ENCODE measurements at places on chromosomes 2 and 18.

DNA sequence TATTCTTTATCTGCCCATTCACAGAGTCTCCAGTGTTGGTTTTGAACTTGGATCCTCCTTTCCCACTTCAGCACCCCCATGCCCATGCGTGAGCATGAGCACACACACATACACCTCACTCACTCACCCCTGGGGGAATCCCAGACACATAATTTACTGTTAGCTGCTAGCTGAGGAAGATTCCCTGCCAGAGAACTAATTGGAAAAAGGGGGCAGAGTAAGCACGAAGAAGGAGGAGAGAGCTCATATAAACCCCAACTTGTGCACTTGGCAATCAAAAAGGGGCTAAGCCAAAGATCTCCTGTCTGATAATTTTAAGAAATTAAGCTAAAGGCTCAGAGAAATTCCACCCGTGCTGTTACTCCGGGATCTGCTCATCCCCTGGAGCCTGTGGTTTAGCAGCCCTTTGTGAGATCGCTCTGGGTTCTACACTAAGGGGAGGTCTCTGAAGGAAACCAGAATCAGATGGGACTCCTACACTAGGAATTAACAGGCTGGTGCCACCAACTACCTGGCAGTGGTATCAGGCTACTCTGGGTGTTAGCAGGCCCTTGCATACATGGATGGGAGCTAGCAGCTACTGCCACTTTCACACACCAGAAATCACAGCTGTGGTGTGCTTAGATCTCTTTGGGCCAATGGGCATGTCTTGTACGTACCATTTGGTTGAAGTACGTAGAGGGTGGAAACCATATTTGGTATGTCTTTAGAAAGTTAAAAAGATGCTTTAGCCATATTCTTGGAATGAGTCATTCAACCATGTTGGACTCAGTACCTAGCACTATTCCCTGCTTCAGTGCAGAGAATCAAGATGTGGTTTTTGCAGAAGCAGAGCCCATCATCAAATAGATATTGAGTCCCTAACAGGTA lies 95.6 kb upstream of the SLC14A2 start:
- DNase-seq: no peak

DNA sequence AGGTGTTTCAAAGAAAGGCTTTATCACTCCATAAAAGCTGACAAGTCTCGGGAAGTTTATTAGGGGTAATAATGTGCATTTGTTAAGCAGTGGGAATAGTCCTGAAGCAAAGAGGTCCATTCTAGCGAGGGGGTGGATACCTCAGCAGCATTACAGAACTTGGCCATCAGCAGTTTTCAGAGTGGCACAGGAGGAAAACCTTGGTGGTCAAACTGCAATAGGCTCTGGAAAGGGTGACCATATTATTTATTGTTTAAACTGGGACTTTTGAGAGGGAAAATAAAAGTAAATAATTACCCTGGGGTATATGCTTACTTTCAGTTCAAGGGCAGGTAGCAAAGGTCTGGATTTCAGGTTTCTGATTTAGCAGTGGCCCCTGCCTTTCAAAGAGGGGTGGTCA lies 115.5 kb upstream of the KLHL14 start:
- no peak for DNase-seq

DNA sequence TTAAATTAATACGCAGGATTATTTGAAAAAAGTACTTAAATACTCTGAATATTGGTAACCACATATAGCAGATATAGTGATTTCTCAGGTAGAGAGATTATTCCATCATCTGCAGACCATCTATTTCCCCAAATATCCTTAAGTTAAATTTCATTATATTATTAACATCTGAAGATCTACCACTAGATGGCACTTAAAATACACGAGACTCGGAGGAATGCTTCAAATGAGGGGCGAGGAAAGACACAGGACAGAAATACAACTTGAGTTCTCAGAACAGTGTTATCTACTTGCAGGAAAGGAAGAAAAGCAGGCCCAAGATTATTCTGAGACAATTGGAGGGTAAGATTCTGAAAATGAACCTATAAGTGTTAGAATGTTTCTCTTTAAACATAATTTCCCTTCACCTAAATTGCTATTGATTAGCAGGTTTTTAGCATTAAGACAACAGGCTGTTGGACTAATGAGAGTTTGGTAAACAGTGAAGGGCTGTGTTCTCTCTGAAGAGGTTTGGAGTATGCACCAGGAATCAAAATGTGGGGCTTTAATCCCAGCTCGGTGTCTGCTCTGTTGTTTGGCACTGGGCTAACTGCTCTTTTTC lies 76.9 kb upstream of the GCFC2 start:
- DNase-seq: no peak

DNA sequence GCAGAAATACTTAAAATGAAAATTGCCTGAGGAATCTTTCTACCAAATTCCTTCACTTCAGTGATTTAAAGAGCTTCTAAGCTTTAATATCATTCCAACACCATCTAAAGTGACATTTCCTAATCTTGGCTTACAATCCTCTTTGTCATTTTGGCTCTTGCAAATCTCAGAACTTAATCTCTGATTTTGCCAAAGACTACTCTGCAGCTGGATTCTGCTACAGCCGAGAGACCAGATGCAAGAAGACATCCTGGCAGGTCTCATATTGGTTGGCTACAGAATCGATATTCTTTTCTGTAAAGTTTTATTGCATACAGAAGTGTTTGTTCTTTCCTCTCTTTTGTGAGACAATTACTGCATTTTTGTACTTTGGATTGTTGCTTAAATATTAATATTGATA lies 716.5 kb upstream of the LRATD1 start:
- no peak for DNase-seq
